CD4-positive, alpha-beta T cell treated with Interleukin-15 for 1 hour (primary cell): ENCODE measurements at places on chromosomes 2 and 18.

- no peak for DNase-seq
These were observed 7.9 kb upstream of the CETN1 start for GRCh38 chr18:572091-572830.

DNA sequence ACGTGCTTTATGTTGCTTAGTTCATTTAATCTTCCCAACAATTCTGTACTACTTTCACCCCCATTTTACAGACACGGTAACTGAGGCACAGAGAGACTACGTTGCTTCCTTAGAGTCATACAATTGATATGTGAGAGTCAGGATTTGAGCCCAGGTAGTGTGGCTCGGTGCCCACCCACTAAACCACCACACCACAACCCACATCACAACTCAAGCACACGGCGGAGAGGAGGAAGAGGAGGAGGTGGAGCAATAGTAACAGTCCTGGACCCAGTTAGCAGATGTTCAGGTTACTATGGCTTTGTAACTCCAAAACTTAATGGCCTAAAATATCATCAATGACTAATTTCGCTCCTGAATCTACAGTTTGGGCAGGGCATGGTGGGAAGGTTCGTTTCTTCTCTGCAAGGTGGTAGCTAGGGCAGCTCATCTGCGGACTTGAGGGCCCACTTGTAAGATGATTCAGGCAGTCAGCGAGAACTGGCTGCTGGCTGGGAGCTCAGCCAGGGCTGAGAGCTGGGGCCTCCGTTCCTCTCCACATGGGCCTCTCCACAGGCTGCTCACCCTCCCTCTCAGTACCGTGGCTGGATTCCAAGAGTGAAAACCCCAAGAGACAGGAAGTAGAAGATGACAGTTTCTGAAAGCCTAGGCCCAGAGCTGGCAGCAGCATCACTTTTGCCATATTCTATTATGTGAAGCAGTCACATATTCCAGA lies 167.1 kb downstream of the ZFP36L2 start:
- DNase-seq: peak; percentile 55

DNA sequence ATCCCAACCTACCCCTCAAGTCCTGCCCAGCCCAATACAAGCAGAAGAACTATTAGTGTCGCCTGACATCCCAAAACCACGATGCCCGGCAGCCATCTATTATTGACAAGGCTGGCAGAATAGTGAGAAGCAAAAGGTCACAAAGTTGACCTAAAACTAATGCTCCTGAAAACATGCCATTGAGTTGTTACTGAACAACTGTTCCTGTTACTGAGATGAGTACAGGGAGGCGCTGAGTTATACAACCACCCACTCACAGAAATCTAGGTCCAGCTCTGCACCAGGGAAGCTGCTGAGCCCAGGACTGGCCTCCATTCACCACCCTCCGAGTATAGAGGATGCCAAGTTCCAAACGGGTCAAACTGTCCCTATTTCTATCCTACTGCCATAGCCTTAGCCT lies 180.0 kb upstream of the ACAA2 start:
- DNase-seq: no peak

DNA sequence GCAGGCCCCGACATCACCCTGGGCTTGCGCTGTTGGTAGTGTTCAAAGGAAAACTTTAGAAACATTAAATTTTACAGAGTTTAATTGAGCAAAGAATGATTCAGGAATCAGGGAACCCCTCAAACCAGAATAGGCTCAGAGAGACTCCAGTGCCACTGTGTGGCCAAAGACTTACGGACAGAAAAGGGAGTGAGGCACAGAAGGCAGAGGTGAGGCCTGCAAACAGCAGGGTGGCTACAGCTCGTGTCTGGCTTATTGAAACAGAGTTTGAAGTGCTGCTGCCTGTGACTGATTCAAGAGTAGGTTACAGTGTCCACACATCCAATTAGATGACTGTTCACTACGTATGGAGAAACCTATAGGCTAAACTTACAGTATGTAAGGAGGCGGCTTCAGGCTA lies 2.4 kb upstream of the CTDP1 start:
- no peak for DNase-seq

- no peak for DNase-seq
These were observed 170.2 kb downstream of the PRKCE start for GRCh38 chr2:45821558-45822271.

GRCh38 chr2:216477283-216478035 lies 21.2 kb upstream of the RPL37A start:
- no peak for DNase-seq

- no peak for DNase-seq
These were observed 180.1 kb downstream of the PRPF40A start for GRCh38 chr2:152537081-152537651.

DNA sequence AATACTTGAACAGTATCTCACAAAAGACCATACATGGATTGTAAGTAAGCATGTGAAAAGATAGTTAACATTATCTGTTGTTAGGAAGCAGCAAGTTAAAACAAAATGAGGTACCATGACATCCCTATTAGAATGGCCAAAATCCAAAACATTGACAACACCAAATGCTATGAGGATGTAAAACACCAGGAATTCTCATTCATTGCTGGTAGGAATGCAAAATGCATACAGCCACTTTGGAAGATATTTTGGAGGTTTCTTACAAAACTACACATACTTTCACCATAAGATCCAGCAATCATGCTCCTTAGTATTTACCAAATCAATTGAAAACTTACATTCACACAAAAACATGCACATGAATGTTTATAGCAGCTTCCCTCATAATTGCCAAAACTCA lies 30.9 kb upstream of the ICOS start:
- DNase-seq: no peak

- DNase-seq: no peak
These were observed 39.4 kb downstream of the MAP2 start for GRCh38 chr2:209463226-209463625.

DNA sequence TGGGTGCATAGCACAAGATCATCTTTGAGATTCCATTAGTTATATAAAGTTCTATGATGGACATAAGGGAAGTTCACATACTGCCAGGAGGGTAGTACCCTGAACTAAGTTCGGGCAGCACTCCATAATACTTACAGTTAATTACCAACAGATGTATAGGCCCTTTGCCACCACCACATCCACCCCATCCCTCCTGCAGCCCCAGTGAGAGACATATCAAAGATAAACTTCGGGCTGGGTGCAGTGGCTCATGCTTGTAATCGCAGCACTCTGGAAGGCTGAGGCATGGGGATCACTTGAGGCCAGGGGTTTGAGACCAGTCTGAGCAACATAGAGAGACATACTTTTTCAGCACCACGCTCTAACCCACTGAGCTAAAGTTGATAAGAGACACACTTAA lies 46.4 kb upstream of the NPAS2 start:
- DNase-seq: no peak

- DNase-seq: no peak
These were observed 54.0 kb upstream of the STRN start for GRCh38 chr2:37020212-37020886.

DNA sequence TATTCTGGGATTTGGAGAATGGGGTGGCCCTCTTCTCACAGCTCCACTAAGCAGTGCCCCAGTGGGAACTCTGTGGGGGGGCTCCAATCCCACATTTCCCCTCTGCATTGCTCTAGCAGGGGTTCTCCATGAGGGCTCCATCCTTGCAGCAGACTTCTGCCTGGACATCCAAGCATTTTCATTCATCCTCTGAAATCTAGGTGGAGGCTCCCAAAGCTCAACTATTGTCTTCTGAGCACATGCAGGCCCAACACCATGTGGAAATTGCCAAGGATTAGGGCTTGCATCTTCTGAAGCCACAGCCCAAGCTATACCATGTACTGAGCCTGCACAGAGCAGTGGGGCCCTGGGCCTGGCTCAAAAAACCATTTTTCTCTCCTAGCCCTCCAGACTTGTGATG lies 162.4 kb upstream of the CWC22 start:
- DNase-seq: no peak

- DNase-seq: no peak
These were observed 68.7 kb downstream of the STRADB start for GRCh38 chr2:201520201-201520600.

DNA sequence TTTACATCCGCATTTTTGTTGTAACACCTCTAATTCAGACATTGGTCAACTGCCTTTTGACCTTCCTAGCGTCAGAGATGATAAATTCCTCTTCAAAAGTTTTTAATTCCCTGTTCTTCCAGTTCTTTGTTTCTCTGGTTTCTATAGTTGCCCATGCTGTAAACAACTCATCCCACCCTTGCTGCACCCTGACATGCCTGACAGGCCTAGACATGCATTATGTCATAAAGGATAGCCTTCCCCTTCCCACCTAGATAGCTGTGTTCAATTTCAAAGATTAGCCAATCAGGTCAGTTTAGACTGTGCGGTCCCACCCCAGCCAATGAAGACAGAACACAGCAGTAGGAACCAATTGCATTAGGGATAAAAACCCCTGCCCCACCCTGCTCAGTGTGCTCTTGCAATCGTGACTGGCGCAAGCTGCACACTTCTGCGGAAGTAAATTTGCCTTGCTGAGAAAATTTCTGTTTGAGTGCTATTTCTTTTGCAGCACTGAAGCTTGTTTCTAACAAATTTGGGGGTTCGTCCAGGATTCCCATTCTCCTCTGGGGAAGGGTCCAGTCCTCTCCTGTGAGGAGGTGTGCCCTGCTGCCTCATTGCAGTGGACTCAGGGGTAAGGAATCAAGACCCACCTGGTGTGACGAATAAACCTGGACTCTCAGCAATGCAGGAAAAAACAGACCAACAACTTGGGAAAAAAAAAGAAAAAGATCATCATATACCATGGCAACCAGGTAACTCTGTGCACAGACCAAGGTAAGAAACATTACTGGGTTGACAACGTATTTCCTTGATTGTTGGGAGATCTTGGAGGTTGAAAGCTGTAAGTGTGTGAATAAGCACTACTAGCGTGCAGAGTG lies 9.1 kb upstream of the SAP130 start:
- DNase-seq: no peak

- no peak for DNase-seq
These were observed 72.1 kb upstream of the CCBE1 start for GRCh38 chr18:59769129-59769865.

DNA sequence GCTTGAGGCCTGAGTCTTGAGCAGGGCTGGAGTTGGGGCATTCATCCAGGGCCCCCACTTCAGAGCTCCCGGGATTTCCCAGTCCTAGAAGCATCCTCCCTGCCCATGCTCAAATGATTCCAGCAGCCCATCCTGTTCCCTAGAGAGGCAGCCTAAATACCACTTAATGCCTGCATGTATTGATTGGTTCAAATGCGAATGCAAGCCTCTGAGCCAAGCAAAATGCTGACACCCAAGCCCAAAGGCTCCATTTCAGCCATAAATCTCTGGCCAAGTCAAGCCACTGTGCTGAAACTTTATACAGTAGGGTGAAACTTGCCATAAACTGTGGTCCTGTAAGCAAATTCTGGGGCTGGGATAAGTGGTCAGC lies 279.8 kb downstream of the CLIP4 start:
- DNase-seq: no peak

DNA sequence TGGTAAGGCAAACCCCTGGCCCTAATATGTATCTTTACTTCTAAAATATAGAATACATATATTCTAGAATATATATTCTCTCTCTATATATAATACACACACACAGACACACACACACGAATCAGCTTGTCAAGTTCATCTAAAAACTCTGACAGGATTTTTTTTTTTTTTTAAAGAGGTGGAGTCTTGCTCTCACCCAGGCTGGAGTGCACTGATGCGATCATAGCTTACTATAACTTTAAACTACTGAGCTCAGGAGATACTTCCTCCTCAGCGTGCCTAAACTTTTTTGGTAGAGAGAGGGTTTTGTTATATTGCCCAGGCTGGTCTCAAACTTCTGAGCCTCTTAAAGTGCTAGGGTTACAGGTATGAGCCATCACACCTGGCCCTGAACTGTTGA lies 45.2 kb downstream of the DOK1 start:
- DNase-seq: no peak

DNA sequence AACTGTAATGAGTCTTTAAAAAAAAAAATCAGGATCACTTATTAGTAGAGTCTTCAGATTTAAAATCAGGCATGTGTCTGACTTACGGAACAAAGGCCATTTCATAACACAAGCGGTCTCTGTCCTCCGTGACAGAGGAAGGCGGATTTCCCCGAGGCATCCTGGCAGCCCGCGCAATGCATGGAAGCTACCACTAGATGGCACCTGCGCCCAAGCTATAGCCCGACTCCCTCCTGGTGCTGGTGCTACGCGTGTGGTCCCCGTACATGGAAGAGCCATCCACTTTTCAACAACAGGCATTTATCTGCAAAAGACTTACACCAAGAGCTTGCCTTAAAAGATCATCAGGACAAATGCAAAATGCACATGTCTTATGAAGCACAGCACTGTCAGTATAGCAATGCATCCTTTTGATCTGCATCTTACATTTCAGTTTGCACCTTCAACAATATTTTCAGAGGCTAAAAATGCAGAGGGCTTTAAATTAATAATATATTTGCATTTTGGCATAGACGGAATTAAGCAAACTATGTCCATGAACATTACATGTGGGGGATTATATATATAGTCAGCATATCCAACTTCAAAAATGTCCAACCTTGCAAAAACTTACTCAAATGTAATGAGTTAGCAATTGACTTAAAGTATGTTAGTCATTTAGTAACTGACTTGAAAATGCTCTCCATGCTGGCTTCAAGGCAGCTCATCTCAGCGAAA lies 96.0 kb downstream of the ZNF516 start:
- DNase-seq: peak; percentile 72

- DNase-seq: no peak
These were observed 231.9 kb upstream of the RAB6C start for GRCh38 chr2:129747500-129748125.

DNA sequence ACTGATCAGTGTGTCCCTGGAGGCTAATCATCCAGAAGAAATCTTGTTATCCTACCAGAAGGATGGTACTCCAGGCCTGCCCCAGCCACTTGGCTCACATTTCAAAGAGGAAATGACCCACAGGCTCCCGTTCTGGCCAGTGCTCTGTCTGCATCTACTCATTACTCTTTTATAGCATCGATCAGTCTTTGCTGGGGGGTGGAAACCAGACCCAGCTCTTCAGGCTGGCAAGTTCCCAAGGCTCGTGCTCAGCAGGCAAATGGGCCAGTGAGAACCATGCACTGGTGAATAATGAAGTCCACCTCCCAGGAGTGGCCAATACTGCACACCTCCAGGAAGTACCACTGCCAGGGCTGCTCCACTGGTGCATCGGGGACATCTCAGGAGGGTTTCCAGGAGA lies 38.8 kb downstream of the DNER start:
- DNase-seq: no peak
